Esophagus squamous epithelium (tissue), 5 donors: ENCODE measurements at places on chromosomes 16 and 17.

DNA sequence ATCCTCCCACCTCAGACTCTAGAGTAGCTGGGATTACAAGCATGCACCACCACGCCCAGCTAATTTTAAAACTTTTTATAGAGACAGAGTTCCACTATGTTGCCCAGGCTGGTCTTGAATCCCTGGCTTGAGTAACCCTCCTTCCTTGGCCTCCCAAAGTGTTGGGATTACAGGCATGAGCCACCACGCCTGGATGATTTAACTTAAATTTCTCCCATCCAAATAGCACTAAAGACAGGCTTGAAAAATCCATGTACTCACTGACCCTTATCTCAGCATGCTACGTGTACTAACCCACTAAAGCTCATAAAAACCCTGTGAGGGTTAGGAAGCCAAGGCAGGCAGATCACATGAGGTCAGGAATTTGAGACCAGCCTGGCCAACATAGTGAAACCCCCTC, 4.6 kb downstream of the SLC5A10 start:
- DNase-seq, result no peak

GRCh38 chr16:89369266-89369895, 121.0 kb downstream of the ANKRD11 start:
- DNase-seq, result no peak

DNA sequence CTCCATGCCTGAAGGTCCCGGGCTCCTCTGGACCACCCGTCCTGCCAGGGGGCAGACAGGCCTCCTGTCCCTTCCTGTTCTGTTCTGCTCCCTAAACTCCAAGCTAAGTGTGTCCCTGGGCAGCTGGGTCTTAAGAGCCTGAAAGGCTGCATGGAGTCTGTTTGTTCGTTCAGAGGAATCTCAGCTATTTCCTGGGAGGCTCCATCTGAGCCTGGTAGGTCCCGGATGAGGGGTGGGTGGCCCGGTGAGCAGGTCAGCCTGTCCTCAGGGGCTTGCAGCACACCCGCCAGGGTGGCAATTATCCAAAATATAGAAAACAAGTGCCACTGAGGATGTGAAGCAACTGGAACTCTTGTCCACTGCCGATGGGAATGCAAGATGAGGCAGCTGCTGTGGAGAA, 12.6 kb downstream of the ACTG1 start:
- DNase-seq, result no peak

DNA sequence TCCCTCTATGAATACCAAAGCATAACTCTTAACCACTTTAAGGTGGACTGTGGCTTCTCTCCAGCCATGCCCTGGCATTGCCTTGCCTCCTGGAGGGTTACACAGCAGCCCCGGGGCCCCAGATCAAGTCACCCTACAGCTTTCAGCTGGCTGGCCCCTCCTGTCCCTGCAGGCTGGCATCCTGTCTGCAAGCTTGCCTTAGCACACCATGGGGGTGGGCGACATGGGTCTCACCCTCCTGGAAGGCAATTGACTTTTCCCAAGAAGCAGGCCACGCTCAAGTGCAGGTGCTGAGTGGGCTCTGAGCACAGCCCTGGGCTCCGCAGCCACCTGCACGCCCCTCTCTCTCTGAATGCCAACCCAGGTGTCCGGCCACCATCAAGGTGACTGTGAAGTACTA, 25.8 kb upstream of the AKTIP start:
- no peak for DNase-seq

DNA sequence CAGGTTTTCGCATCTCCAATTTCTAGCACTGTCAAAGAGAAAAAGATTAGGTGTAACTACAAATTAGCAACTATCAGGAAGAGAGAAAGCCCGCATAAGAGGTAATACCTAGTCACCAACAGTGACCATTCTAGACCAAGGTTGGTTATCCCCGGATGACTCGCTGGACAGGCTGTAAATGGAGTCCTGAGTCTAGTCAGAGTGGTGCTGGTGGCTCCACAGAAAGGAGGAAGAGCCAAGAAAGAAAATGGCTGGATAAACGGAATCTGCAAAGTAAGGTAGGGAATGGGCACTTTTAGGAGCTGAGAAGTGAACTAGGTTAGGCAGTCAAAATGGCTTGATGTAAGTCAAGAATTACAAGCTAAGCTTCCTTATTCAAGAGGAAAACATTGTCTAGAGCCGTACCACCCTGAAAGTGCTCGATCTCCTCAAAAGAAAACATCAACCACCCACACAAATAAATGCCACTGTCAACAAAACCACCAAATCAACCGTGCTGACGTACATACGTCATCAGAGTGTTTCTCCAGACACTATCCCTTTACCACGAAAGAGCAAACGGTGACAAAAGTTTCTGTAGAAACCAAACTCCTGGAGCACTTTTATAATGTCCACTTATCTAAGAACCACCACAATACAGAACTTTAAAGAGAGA, 2.2 kb downstream of the GSPT1 start:
- DNase-seq, result no peak

- no peak for DNase-seq
These were observed 21.6 kb upstream of the RHOT1 start for GRCh38 chr17:32120716-32121115.

DNA sequence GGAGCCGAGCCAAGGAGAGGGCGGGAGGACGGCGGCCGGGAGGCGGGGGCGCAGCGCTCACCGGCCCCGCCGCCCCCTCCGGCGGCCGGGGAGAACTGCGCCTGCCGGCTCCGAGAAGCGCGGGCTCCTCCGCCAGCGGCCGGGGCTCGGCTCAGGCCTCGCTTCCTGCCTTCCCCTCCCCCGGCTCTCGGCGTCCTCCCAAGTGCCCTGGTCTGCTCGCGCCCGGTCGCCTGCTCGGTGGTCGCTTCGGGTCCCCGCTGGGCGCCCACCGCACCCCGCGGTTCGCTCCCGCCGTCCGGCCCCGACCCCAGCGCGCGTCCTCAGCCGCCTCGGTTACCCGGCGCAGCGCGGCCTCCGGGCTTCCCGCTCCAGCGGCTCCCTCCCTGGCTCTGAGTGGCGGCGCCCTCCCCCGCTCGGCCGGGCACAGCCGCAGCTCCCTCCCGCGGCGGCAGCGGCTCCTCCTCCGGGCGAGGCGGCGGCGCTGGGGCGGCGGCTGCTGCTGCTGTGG, 313 bp downstream of the UBTF start:
- DNase-seq, result no peak

DNA sequence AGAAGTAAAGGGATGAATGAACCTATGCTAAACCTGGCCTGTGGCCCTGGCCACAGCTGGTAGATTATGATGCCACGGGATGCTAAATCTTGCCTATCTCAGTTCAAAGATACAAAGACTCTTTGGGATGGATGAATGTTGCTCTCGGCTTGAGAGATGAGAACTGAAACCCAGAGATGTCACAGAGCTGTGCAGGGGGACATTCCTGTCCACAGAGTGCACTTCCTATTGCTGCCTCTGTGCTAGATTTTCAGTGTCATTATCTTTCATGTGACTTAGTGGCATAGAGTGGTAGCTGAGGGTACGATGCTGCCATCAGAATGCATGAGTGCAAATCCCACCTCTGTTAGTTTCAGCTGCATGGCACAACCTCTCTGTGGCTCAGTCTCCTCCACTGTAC, 2.3 kb upstream of the MT1M start:
- no peak for DNase-seq

GRCh38 chr16:89670496-89671431, 13.1 kb downstream of the SPATA33 start:
- DNase-seq, result no peak

DNA sequence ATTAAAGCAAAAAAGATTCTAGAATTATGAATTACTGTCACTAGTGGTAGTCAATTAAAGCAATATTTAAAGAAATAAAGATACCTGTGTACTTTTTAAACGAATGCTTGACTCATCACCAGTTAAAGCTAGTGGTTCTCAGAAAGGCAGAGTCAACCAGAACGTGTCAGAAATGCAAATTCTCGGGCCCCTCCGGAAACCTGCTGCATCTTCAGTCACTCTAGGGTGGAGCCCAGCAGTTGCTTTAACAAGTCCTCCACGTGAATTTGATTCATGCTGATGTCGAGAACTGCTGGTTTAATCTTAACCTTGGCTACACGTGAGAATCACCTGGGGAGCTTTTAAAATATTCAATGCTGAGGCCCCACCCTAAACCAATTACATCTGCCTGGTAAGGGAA, 169.8 kb upstream of the SDK2 start:
- DNase-seq, result no peak

- no peak for DNase-seq
These were observed 184.6 kb upstream of the C17orf78 start for GRCh38 chr17:37191219-37191618.

DNA sequence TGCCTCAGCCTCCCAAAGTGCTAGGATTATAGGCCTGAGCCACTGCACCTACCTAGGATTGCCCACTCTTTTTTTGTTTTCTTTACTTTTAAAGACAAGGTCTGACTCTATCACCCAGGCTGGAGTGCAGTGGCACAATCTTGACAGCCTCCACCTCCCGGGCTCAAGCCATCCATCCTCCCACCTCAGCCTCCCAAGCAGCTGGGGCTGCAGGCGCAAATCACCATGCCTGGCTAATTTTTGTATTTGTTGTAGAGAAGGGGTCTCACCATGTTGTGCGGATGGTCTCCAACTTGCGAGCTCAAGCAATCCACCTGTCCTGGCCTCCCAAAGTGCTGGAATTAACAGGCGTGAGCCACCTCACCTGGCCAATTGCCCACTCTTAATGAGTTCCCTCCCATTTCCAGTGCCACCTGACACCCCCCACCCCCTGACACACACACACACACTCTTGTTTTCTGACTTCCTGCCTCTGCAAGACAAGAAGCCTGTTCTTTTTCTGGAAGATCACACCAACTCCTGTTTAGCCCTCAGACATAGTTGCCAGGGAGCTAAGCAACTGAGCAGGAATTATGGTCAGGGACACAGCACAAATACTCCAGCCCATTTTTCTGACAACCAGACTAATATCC, 2.6 kb downstream of the OVCA2 start:
- no peak for DNase-seq
